ENCODE measurements at places on chromosomes 7 and 10.

GRCh38 chr7:140557809-140558518 is 78.7 kb upstream of the MKRN1 start:
- DNase-seq: no peak

DNA sequence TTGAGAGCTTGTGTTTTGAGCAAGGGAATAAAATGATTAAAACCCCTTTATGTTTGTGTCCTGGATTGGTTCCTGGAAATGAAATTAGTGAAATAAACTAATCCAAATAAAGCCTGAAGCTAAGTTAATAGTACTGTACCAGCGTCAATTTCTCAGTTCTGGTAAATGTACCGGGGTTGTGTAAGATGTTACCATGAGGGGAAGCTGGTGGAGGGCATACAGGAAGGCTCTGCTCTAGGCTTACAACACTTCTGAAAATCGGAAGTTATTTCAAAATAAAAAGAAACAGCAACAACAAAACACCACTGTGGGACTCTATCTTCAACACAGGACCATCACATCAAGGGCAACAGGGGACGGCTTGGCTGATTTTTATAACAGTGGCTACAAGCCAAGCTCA is 257.0 kb downstream of the CREB5 start:
- no peak for DNase-seq

DNA sequence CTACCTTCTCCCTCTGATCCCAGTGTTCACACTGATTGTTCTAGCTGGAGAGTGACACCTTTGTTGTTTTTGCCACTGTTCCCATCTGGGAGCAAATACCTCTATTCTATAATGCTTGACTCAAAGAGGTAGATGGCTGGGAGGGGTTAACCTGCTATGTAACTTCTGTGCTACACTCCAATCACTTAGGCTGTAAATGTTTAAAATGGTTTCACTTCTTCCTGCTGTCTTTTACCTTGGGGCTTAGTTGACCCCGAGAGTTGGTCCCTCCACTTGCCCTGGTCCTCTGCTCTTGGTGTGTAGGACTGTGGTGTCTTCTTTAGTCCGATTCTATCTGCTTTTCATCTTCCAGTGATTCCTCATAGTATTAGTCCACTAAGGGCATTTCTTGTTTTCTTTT is 22.3 kb downstream of the KLHDC10 start:
- no peak for DNase-seq

GRCh38 chr7:87107949-87108776 is 44.1 kb upstream of the DMTF1 start:
- DNase-seq: no peak

- DNase-seq: no peak
Observed at GRCh38 chr7:37000511-37000910, 276.2 kb upstream of the AOAH start.

DNA sequence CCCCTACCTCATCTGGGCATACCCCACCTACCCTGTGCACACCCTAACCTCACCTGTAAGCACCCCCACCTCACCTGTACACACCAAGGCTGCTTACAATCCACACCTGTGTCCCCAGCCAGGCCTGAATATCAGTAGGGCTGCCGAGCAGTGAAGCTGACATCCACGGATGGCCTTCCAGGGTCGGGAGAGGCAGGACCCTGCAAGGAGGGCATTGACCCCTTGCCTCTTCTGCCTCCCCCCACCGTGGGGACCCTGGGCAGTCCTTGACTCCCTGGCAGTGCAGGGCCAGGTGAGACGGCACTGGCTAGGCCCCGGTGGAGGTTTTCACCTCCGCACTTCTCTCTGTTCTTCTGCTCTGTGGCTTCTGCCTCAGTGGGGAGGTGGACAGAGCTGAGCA is 37.6 kb upstream of the ELFN1 start:
- no peak for DNase-seq

DNA sequence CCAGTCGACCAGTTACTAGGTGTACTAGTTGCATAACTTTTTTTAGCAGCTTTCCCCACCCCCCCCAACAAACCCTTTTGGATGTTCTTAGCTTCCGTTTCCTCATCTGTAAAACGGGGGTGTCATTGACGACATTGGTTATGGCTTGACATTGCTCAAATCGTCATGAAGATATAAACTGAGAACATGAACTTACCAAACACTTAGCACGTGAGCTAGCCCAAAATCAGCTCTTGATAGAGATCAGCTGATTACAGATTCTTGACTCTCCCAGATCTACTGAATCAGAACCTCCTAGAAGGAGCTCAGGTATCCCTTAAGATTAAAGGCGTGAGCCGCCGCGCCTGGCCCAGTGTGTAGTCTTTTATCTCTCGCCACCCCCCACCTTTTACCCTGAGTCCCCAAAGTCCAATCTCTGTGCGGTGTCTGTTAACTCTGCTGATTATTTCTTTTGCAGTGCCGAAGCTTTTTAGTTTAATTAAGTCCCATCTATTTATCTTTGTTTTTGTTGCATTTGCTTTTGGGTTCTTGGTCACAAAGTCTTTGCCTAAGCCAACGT is 1.0 kb upstream of the GNA12 start:
- no peak for DNase-seq

- no peak for DNase-seq
Observed at GRCh38 chr10:34235164-34235832, 579.8 kb downstream of the PARD3 start.
